ENCODE measurements at places on chromosomes 4 and X.

DNA sequence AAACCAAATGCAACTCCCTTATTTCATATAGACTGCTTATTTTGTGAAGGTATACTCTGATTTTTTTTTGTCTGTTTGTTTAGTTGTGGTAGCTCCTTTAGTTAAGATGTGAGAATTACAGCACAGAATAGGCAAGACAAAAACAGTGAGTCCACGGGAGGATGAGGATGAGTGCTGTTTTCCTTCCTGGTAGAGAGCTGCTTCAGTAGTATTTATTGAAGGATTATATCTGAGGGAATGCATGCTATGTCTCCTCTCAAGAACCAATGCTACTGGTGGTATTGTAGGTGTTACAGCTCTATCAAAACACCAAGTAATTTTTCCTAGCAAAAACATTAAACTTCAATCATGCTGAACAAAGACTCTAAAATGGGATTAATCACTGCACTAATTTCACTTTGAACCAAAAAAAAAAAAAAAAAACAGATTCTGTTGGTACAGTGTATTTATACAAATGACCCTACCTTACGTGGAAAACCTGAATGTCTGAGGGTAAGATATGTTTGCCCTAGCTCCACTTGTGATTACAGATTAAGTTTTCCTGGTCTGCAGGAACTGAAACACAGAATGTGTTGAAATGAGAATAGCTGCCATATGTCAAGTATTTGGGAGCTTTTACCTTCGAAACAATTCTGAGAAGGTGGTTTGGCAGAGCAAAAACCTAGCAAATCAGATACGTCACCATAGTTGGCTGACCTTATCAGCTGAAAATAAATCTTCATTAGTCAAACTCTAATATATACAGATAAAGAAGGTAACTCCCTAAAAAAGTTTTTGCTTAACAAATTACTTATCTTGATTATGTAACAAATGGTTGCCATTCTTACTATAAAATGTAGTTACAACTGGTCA lies 40.3 kb downstream of the PPP3CA start:
- no peak for DNase-seq

DNA sequence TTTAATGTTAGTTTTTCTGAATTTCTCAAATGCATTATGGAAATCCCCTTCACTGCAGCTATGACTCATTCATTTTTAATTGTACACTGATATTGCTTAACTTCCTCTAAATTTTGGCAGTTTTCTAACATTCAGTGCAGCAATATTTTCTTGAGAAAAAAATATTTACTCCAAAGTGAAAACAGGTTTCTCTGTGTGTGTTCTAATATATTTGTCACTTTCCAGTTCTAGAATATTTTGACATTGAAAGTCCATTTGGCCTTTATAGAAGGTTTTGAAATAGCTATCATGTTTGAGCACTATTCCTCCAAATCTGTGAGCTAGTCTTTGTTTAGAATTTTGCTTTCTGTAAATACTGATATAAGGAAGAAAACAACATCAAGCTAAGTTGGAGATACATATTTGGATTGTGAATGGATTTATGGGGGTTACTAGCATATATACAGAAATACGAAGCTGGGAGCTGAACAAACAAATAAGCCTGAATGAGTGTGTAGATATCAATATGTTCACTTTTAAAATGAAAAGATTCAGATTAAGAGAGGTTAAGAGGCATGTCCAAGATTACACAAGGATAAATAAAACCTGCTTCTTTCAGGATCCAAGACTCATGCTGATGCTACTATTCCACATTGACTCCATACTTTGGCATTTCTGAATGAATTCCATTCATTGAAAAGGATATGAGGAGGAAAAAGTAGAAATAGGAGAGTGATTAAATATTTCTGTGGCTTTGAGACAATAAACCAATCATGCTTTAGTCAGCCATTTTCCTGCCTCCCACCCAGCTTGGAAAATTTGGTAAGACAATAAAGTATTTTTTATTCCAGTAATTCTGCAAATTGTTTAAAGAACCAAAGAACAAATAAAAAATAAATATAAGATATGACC lies 57.3 kb upstream of the SLIT2 start:
- no peak for DNase-seq

- peak; percentile 93 for DNase-seq
Observed at GRCh38 chr4:185395238-185395955, at the start of gene LRP2BP. TSS of gene LRP2BP (minus strand) at chr4:185395924. CDS start at chr4:185378186, 17,738 bp downstream.

DNA sequence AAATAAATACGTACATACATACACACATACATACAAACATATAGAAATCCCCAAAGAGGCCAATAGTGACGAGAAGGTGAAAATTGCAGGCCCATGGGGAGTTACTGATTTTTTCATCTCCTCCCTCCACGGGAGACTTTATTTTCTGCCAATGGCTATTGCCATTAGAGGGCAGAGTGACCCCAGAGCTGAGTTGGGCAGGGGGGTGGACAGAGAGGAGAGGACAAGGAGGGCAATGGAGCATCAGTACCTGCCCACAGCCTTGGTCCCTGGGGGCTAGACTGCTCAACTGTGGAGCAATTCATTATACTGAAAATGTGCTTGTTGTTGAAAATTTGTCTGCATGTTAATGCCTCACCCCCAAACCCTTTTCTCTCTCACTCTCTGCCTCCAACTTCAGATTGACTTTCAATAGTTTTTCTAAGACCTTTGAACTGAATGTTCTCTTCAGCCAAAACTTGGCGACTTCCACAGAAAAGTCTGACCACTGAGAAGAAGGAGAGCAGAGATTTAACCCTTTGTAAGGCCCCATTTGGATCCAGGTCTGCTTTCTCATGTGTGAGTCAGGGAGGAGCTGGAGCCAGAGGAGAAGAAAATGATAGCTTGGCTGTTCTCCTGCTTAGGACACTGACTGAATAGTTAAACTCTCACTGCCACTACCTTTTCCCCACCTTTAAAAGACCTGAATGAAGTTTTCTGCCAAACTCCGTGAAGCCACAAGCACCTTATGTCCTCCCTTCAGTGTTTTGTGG lies 180.7 kb downstream of the AR start:
- DNase-seq = peak; percentile 39

DNA sequence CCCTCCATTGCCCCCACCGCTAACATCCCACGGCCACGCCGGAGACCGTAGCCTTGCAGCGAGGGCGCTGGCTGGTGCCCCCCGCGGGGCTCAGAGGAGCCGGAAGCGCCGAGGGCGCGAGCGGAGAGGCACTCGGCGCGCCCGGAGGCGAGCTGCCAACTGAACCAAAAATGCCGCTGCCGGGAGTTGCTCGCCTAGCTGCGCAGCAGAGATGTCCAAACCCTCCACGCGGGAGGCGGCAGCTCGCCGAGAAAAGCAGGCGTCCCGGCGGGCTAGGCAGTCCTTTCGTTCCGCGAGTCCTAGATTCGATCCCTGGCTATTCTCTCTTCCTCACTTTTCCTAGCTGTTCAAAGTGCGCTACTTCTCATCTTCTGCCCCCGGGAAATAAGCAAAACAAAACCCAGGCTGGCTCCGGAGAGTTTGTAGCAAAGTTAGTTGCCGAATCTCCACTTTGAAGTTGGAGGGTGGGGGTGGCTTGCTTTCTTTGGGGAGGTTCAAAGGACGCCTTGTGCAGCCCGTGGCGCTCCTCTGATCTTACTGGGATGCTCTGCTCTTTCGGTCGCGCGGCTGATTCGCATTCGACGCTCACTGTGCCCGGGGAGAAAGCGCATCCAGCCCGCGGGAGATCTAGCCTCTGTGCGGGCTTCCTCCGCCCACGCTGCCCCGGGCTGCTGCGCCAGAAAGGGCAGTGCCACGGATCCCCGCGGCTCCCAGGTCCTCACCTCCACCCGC lies 723 bp downstream of the NKX6-1 start:
- DNase-seq = peak; percentile 8

- DNase-seq = peak; percentile 67
Observed at GRCh38 chr4:189124149-189124758, 816.4 kb upstream of the FRG1 start.

DNA sequence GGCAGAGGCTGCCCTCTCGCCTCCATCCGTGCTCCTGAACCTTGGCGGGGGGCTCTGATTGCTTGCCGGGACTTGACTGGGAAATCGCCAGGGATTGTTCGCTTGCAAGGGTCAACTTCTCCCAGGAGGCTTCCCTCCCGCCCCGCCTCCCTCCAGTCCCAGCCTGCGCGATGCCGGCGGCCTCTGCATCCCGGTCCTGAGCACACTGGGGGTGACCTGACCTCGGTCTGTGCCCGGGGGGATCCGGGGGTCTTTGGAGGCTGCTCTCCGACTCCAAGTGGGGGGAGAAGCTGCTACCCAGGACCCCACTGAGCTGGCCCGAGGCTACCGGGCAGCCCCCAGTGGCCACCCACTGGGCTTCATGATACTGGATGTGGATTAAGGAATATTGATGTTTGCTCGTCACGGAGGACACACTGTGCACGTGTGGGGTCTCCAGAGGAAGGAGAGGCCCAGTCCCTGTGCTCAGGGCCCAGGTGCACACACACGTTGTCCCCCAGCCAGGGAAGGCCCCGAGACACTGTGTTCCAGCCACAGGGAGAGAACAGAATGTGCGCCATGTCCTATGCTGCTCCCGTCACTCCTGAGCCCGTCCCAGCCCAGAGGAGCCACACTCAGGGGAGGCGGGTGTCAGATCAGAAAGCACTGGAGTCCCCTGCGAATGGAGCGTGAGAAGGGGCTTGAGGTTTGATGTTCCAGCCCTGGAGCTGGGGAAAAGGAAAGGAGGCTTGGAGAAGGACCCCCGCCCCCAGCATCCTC lies 55.9 kb upstream of the NKX1-1 start:
- no peak for DNase-seq

DNA sequence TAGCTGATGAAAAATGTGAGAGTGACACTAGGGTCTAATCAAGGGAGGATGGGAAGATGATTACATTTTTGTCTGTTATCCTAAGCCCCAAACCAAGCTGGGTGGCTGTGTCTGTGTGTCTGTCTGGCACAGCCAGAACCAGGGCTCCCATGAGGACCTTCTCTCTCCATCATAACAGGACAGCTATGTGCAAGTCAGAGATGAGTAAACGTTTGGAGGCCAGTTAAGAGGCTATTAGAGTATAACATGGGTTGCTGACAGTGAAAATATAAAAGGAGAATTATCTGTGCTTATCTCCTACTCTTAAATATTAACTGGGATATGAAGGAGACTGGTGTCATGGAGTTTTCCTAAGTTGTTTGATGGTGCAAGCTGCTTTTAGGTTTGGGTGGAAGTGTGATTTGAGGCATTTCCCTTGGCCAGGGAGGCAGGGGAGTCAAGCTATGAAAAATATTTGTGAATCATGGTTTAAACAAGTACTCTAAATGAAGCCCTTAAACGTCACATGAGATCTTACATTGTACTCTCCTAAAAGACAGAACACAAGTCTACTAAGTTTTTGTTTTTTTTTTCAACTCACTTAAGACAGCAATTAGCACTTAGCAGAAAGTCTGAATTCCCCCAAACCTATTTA lies 156.2 kb downstream of the ENOX2 start:
- DNase-seq = no peak

- peak; percentile 30 for DNase-seq
Observed at GRCh38 chr4:159016593-159017024, 86.3 kb upstream of the RAPGEF2 start.

- no peak for DNase-seq
Observed at GRCh38 chr4:37516057-37516775, 170.0 kb downstream of the RELL1 start.

- no peak for DNase-seq
Observed at GRCh38 chr4:78585633-78586032, 34.1 kb downstream of the ANXA3 start.

DNA sequence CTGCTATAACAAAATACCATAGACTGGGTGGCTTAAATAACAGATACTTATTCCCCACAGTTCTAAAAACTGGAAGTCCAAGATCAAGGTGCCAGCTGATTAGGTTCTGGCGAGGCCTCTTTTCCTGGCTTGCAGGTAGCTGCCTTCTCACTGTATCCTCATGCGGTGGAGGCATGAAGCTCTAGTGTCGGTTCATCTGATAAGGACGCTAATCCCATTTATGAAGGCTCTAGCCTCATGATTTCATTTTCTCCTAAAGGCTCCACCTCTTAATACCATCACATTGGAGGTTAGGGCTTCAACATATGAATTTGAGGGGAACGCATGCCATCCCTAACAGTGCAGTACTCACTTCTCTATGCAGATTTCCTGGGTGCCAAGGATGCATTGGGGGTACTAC lies 57.9 kb upstream of the STIM2 start:
- no peak for DNase-seq

GRCh38 chrX:140250391-140250790 lies 254.5 kb downstream of the SOX3 start:
- no peak for DNase-seq

GRCh38 chr4:51942833-51943215 lies 77.3 kb downstream of the LRRC66 start:
- no peak for DNase-seq

DNA sequence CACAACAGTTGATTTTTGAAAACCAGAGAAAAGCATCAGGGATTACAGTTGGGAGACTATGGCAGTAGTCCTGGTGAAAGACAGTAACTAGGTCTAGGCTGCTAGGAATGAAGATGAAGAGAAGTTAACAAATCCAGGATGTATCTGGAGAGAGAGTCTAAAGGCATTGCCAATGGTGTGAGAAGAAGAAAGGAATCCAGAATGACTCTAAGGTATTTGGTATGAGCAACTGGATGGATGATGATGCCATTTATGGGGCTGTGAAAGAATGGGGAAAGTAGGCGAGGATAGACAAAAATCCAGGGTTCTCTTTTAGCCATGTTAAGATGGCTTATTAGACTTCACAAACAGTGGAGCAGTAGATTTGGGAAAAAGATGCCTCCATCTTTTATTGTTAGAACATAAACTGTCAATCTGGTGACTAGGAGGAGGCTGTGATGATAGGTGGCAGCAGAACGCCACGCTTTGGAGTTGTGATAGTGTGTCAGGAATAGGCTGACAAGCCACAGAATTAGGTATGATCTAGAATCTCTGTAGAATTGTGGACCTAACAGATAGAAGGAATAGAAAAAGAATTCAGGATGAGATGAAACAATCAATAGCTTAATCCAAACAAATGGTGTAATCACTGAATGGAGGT lies 27.3 kb upstream of the JADE1 start:
- DNase-seq = peak; percentile 55
